ENCODE measurements at places on chromosomes 13 and 19.
A peak's percentile ranks its signal among the peaks of the same experiment; 100 is the strongest.

DNA sequence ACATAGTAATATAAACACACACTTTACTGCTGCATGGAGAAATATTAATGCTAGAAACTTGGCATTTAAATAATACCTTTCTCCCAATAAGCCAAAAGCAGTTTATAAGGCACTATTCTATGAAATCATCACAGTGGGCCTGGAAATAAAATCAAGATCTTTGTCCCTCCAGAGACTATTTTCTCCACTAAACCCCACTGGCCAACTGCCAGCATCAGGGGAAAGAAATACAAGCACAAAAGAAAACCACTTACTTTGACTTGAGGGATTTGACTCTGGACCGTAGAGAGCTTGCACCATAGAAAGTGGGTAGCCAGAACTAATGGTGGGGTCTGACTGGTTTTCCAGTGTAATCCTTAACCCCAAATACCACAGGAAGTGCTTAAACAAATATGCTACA is 71.9 kb downstream of the DCLK1 start:
- no peak for DNase-seq

DNA sequence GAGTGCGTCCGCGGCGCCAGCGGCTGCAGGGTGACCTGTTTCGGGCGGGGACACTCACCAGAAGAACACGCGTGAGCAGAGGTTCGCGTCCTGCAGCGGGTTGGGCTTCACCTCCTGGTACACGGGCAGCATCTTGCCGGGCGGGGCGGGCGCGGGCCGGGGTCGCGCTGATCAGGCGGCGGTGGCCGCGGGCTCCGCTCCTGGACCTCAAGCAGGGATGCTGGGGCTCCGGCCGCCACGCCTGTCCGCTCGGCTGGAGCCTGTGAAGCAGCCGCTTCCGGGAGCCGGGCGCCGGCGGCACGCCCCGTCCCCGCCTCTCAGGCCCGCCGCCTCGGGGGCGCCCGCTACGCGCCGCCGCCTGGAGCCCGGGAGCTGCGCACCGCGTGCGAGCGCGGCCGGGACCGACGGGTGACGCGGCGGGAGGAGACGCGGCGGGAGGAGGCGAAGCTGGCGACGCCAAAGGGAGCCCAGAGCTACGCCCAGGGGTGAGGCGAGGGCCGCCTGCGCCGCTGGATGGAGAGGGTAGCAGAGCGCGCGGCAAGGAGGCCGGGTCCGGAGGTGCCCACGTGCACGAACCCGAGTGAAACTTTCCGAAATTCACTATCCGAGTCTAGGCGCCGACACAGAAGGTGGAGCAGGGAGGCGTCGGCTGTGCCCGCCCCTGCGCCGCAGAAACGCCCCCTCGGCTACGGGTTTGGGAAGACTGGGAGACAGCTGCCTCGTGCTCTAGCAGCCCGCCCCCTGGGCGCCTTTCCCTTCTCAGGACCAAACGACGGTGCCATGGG is at the start of gene ABCC4:
ABCC4 (minus strand) TSS at position 269 of the 785 bp plus-strand sequence; CDS start at position 132, 137 bp downstream.
- DNase-seq = peak; percentile 64

GRCh38 chr13:111531505-111531904 is 211.1 kb downstream of the TEX29 start:
- DNase-seq = peak; percentile 83

GRCh38 chr19:4042731-4043082 is 24.0 kb downstream of the ZBTB7A start:
- no peak for DNase-seq

GRCh38 chr13:44292545-44292944 is 81.1 kb upstream of the SERP2 start:
- DNase-seq = peak; percentile 29

DNA sequence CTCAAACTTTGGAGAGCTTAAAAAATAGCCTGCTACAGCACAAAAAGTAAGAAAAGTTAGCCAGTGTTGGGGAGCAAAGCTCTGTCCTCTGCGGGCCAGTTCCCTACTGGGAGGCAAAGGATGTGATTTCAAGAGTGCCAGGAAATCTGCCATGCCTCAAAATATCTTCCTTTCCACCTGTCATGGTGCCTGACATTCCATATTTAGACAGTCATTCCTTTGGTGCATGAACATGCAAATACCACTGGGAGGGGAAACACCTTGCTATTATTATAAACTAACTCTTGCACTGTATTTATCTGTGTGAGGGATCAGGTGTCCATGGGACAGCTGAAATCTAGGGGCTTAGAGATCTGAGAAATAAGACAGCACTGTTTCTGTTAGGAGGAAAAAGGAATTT is 10.3 kb downstream of the FREM2 start:
- no peak for DNase-seq

GRCh38 chr13:83568019-83568418 is 314.3 kb downstream of the SLITRK1 start:
- DNase-seq = no peak

- DNase-seq = peak; percentile 50
Observed at GRCh38 chr19:29263305-29264135, 50.6 kb upstream of the UQCRFS1 start.

- DNase-seq = no peak
Observed at GRCh38 chr13:78700121-78700910, 41.4 kb upstream of the OBI1 start.

GRCh38 chr13:104376588-104376987 is 1310.4 kb upstream of the SLC10A2 start:
- DNase-seq = no peak

- no peak for DNase-seq
Observed at GRCh38 chr19:33547676-33548075, 26.1 kb upstream of the PEPD start.

DNA sequence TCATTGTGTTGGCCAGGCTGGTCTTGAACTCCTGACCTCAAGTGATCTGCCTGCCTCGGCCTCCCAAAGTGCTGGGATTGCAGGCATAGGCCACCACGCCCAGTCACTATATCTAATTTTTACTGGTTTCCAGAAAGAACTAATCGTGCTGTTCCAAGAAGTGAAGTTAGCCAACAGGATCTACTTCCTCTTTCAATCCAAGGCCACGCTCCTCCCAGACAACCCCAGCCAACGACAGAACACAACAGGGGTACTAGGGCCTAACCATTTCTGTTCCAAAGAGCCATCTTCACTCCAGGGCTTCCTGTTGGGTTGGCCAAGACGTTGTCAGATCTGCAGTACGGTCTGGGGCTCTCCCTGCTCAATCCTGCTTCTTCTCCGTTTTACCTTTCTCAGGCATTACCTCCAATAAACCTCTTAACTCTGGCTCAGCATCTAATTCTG is 7.0 kb upstream of the LSM14A start:
- DNase-seq = no peak
